ENCODE measurements at places on chromosomes 6 and 20. TPM values are rescaled to one million over a fixed set of nuclear protein-coding genes. Genes with fewer than 3 reads are reported as not detected.

DNA sequence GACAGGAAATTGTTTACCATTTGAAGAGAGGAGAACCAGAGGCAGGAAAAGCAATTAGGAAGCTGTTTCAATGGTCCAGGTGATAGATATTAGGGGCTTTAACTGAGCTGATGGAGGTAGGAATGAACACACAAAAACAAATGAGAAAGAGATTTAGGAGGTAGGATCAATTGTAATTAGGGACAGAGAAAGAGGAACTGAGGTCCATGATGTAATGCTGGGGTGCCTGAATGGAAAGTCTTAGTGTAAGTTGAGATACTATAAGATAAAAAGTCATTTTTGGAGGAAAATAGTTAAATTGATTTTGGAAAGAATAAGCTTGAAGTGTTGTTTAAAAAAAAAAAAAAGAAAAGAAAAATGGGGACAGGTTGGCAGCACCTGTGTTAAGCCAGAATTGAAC lies 58.5 kb upstream of the B3GAT2 start:
- DNase-seq, result no peak

DNA sequence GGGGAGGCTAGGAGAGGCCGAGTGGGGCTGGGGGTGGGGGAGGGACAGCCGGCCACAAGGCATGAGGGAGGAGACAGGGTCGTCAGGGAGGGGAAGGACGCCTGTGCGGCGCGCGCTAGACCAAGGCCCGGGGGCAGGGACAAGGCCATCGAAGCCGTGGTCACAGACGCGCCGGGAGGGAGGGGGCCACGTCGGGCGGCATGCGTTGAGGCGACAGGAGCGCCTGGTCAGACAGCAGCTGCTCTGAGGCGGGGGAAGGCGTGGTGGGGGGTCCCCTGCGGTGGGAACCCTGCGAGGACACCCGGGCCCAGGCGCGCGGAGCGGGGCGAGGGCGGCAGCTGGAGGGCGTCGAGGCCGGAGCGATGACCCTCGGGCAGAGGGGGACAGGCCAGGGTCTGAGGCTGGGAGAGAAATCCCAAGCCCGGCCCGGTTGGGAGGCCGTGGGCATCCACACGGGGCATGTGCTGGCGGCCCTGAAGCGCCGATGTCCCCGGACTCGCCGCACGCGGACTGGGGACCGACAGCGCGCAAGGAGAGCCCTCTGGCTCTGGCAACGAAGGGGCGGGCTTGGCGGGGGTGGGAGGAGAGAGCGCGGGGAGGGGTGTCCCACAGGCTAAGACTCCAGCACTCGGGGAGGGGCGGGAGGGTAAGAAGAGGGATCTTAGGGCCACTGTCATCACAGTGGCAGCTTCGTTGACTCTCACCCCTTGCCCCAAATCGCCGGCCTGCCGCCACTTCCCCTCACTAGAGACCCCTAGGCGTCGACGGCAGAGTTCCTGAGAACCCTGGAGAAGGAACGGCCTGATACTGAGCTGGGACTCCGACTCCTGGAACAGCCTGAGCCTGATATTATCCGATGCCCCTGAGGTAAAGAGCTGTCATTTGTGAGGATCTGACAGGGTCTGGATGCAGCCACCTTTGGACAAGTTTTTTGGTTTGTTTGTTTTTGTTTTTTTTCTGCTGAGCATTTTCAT lies 5.0 kb downstream of the TMEM239 start:
- DNase-seq, result no peak

DNA sequence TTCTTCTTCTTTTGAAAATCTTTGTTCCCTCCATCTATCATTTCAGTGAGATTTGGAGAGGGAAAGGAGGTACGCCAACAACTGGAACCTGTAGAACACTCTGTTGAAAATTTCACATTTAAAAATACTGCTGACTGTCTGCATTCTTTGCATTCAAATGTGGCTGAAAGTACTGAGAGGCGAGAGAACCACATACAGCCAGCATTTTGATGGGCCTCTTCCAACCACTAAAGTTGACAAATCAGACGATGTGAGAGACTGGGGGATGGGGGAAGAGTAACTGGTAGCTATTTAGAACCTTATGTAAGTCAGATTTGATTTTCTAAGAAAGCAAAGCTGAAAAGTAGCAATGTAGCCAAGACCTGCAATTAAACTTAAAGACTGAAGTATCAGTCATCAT lies 77.5 kb downstream of the FKBP5 start:
- DNase-seq, result no peak

GRCh38 chr6:92681401-92681800 lies 738.0 kb downstream of the EPHA7 start:
- DNase-seq, result no peak

Gene ZNF76
- 14.6 TPM for total RNA-seq

Gene CENPW
- total RNA-seq, result not detected

GRCh38 chr6:82268301-82268846 lies 20.8 kb upstream of the IBTK start:
- DNase-seq, result no peak

- DNase-seq, result no peak
Observed at GRCh38 chr6:118905851-118906250, 11.9 kb downstream of the ASF1A start.

Gene MACROD2
- total RNA-seq, result 20.1 TPM

GRCh38 chr20:24825591-24825990 lies 123.5 kb upstream of the CST7 start:
- no peak for DNase-seq

- no peak for DNase-seq
Observed at GRCh38 chr6:5054245-5054873, 30.8 kb upstream of the PPP1R3G start.

Gene GATA5
- total RNA-seq, result 2.4 TPM

Gene MYLK4
- total RNA-seq, result 2.2 TPM

Gene ZNF512B
- total RNA-seq, result 16.6 TPM

- no peak for DNase-seq
Observed at GRCh38 chr20:49587111-49587570, 19.2 kb upstream of the PTGIS start.

Gene REV3L
- 25.9 TPM for total RNA-seq

DNA sequence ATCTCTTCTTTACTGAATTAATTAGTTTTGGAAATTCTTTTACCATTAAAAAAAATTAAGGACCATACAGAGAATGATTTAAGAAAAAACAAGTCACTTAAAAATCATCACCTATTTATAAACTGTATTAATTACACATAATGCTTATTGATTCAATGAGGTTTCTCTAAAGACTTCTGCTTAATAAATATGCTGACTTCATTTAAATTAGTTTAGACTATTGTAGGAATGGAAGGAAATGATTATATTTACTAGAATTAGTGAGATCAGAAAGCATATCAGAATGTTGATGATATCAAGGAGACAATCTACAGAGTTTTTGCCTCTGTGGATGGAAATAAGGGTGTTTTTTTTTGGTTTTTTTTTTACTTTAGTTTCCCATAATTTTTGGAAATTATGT lies 34.6 kb upstream of the SMIM28 start:
- DNase-seq, result no peak

- DNase-seq, result no peak
Observed at GRCh38 chr6:166104107-166104506, 63.5 kb downstream of the TBXT start.

GRCh38 chr20:19947611-19948264 lies 69.4 kb upstream of the NAA20 start:
- DNase-seq, result no peak

Gene NPBWR2
- not detected for total RNA-seq

GRCh38 chr6:3305831-3306230 lies 47.1 kb downstream of the PSMG4 start:
- no peak for DNase-seq

Gene SLC2A10
- total RNA-seq, result 10.0 TPM

GRCh38 chr6:76506808-76507207 lies 434.3 kb upstream of the IMPG1 start:
- DNase-seq, result no peak

Gene EEF1E1
- total RNA-seq, result 39.4 TPM

DNA sequence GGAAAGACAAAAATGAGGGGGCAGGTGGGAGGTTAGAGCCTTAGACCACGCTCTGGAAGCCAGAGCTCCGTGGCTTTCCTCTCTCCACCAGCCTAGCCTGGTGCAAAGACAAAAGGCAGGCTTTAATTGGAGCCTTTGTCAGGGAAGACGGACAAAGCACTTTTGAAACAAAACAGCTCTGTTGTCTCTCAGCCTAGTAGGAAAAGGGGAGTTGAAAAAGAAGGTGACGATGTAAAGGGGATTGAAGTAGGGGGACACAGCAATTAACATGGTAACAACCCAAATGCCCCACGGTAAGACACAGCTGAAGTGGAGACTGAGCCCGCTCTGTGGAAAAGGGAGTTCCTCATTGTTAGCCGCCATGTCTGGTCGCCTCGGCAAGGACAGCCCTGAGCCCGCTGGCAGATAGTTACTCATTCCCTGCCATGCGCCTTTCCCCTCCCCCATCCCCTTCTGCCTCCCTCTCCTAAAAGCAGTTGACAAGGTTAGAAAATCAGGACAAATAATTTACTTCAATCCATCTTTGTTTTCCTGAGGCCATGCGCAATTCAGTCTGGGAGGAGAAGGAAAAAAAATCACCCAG lies 93.0 kb downstream of the TCP11 start:
- peak; percentile 82 for DNase-seq

- no peak for DNase-seq
Observed at GRCh38 chr6:159469443-159469842, 223.6 kb downstream of the SOD2 start.

DNA sequence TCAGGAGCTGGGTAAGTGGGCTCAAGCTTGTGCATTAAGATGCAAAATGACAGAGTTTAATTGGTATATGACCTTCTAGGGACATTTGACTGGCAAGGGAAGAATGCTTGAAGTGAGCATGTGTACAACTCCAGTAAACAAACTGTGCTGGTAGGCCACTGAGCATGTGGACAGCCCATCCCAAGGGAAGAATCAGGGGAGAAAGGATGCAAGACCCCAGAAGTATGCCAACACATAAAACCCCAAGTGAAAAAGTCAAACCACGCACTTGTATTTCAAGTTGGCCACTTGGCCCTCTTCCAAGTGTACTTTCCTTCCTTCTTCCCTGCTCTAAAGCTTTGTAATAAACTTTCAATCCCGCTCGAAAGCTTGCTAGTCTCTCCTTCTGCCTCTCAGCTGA lies 10.4 kb upstream of the THBD start:
- no peak for DNase-seq

All from lower leg skin (tissue), 4 donors.